ENCODE measurements at places on chromosomes 5 and 9.

DNA sequence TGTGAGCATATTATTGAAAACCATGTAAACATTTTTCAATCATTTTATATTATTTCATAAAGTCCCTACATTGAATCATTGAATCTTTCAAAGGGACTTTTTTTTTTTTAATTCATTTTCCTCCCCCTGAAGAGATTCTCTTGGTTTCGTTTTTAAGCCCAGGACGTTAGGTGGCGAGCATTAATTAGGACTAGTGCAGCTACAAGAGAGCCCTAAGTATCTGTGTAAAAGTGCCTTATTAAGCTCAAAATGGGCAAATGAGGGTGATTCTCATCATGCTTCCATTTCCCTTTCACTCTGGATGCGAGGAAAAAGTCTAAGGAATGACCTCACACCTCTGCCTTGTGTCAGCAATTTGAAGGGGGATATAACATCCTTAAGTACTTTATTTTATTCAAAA, 517.9 kb upstream of the ITGA1 start:
- DNase-seq = no peak

- no peak for DNase-seq
Observed at GRCh38 chr9:105901514-105902109, 207.3 kb downstream of the TMEM38B start.

DNA sequence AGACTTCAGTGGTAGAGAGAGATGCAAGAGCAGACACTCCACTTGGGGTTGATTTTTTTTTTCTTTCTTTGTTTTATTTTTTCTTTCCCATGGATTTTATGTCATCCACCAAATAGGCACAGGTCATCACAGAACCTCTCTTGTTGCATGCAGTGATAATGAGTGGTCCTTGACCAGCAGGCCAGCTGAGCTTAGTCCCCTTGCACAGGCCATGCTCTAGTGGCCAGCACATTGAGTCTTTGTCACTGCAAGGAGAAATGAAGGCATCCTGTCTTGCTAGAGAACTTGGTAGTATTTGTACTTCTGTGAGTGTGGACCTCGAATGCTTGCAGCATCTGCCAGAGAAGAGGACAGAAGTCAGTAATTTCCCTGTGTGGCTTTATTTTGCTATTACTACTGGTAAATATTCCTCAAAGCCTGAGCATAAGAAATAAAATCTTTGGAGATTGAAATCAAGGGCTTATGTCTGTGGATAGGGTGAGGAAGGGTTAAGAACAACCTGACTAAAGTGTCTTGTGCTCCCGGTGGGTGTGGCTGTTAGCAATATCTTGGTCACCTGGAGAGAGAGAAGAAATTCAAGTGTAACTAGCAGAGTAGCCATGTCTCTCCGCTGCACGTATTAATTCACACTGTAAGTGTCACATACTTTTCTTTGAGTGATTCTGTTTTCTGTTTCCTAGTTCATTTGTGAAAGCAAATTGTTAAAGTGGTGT, 45.3 kb upstream of the NCS1 start:
- DNase-seq = no peak

DNA sequence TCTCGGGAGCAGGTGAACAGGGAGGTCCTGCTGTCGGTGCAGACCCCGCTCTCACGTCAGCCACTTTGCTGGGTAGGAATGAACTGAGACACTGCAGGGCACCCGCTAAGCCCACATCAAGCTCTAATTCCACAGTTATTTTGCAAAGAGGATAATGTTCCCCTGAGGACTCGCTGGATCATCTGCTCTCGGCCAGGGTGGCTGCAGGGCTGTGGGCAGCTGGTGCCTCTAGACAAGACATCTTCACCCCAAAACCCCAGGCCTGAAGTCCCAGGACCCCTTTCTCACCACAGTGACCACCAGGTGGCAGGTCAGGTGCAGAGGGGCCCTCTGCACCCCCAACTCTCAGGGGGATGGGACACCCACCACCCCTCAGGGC, 135.1 kb upstream of the PPP1R26 start:
- no peak for DNase-seq

DNA sequence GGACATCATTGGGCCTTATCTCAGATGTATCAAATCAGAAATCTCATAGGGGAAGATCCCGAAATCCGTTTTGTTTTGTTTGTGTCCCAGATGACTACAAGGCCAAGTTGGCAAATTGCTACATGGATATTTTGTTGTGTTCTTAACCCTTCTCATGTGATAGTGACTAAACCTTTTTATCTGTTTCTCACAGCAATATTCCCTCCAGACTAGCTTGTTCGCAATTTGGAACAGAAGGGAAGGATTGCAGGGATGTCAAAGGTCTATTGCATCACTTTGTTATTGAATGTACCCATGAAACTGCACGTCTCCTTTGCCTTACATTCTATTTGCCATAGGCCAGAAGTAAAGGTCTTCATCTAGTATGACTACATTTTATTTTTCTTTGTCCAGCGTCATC, 453.9 kb downstream of the NFIB start:
- DNase-seq = no peak

GRCh38 chr5:135211083-135211790, 177.2 kb upstream of the PITX1 start:
- no peak for DNase-seq

- no peak for DNase-seq
Observed at GRCh38 chr9:132143359-132143758, 18.5 kb upstream of the NTNG2 start.

- no peak for DNase-seq
Observed at GRCh38 chr5:14168793-14169262, 25.7 kb downstream of the TRIO start.

DNA sequence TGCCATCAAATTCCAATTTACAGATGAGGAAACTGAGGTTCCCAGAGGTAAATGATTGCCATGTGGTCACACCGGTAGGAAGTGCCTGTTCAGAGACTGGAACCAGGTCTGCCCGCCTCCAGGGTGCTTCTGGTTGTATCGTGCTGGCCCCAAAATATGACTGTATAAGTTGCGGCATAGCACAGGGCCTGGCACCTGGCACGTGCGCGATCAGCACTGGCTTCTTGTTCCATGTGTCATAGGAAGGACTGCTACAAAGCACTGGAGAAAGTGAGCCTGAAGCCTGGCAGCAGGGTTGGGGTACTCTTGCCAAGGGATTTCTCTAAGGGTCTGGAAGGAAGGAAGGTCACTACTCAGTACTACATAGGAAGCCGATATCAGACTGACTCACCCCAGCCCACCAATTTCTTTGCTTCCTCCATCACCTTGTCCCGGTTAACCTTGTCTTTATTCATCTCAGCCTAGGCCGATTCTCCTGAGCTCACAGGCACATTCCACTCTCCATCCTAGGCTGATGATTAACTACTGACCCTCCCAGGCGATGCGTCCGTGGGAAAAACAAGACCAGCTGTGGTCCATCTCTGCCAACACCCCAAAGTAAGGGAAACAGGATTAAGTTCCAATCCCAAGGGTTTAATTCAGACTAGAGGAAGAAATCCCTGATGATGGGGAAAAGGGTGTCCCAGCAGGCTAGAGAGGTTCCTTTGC, 1.8 kb downstream of the HRH2 start:
- DNase-seq = no peak

GRCh38 chr5:143635888-143636287, 176.1 kb upstream of the HMHB1 start:
- DNase-seq = no peak

DNA sequence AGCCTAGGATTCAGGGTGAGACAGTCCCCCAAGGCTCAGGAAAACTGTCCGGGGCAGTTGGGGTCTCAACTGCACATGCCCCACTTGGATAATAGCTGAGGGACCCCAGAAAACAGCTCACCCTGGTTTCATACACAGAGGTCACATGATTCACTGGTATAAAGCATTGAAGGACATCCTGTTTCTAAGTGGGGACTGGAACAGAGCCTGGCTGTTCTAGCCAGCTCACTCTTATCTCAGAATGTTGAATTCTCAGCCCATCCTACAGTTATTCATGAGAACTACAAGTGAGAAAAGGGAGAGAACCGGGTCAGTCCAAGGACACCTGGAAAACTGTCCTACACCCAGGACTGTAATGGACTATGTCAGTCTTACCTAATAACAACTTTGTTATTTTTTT, 170.9 kb downstream of the FGF1 start:
- no peak for DNase-seq

DNA sequence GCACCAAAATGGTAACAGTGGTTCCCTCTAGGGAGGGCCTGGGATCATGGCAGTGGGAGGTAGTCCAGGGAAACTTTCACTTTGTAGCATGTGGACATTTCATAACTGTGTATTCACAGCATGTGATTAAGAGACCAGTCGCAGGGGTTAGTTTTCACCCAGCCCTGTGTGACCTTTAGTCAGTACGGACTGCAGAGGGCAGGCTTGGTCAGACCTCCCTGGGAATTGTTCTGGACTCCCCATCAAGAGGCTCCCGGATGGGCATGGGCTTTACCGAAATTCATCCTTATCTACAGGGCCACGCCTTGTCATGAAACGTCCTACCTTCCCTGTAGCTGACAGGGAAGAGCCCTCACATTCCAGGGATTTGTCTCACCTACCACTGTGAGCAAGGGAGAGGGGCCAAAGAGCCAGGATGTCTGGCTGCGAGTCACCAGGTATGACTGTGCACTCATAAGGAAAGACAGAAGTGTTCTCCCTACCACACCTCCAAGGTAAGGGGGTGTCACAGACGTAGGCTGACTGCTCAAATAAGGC, 19.9 kb downstream of the GPX3 start:
- peak; percentile 62 for DNase-seq

GRCh38 chr9:17813798-17814197, 234.9 kb downstream of the SH3GL2 start:
- DNase-seq = no peak

DNA sequence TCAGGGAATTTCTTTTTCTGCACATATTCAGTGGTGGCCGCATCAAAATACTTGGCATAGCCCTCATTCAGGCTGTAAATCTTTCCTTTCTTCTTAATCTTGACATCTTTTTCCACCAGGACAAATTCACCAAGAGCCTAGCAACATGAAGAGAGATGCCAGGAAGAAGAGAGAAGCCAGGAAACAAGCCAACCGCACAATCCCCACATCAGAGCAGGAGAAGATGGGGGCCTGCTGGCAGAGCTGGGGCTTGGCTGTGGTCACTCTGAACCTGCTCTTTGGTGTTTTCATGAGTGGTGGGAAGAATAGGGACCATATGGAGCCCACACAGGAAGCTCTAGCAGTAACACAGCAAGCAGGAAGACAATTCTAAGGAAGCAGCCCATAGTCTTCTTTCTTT, 12.4 kb downstream of the PCAT7 start:
- DNase-seq = no peak

GRCh38 chr5:35430381-35431162, 187.1 kb upstream of the SPEF2 start:
- DNase-seq = no peak

DNA sequence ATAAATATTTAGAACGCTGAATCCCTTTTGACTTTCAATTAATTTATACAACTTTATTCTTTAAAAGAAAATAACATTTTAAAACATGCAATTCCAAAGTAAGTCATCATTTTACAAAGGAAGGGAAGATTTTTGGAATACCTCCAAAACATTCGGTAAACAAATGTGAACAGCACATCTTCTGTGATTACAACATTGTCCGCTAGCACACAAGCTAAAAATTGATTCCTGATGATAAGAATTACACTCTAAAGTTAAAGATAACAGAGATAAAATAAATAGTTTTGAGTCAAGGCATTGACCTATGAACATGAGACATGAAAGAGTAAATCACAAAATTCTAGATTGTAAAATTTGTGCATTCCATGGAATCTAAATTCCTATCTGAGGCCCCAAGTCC, 56.2 kb upstream of the TRAF1 start:
- DNase-seq = no peak

- DNase-seq = no peak
Observed at GRCh38 chr9:89293014-89293413, 18.0 kb upstream of the CKS2 start.

- no peak for DNase-seq
Observed at GRCh38 chr5:18497089-18497488, 862.8 kb downstream of the TAF11L14 start.

- peak; percentile 13 for DNase-seq
Observed at GRCh38 chr5:143932584-143932983, 120.6 kb downstream of the HMHB1 start.

DNA sequence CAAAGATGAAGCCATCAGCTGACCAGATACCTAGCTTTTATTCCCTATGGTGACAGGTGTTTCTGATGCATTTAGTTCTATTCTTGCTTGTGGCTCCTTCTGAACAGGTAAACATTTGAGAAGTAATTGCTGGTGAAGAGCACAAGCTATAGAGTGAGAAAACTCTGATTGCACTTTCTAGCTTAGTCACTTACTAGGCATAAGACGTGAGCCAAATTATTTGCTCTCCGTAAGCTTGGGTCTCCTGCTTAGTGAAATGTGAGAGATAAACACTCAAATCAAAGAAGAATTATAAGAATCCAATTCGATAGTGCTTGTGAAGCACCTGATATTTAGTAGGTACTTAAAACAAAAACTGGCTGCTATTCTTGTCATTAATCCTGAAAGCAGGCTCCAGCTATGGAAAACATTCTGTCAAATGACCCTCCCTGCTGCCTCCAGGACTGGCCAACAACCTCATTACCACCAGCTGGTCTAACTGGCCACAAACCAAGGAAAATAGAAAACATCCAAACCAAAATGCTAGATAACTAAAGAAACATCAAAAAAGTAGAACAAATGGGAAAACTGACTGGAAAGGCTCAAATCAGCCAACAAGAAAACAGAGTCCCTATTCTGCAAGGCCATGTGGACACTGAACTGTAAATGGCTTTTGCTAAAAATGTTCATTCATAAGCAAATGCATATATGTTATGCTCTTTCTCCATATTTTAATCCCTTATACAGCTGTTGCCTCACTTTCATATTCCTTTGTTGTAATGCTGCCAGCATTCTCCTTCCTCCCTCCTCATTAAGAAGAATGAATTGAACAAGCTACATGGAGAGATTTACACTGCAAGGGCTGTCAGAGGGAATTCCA, 616.1 kb downstream of the DTWD2 start:
- DNase-seq = no peak

GRCh38 chr5:32229586-32229985, 55.5 kb upstream of the GOLPH3 start:
- DNase-seq = no peak

DNA sequence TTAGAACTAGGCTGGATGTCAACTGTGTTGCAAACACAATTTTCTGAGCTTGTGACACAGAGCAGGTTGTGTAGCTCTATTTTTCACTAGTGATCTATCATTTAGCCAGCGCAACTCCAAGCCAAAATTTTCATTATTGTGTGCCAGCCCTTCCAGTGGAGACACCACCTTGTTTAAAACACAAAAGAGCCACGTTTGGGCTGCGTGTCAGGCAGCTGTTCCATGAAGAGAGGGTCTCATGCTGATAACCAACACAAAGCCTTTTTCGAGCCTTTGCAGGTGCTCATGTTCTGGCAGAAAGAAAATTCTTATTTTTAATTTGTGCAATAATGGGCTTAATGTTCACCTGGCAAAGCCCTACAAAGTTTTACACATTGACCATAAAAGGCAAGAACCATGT, 237.6 kb upstream of the RGMB start:
- DNase-seq = no peak

- no peak for DNase-seq
Observed at GRCh38 chr5:147390654-147391225, 119.1 kb downstream of the DPYSL3 start.

GRCh38 chr5:5370059-5370774, 52.3 kb upstream of the ICE1 start:
- DNase-seq = no peak
